Kidney (tissue), 22 donors: ENCODE measurements at places on chromosomes 3 and 15. TPM values are rescaled to one million over a fixed set of nuclear protein-coding genes. Genes with fewer than 3 reads are reported as not detected.

- H3K27me3 ChIP-seq = no peaks in the 10 kb centered on the region
- no peak for DNase-seq
- H3K4me3 ChIP-seq = no peak overlapping the region
- no peak overlapping the region for H3K27ac ChIP-seq
- H3K4me1 ChIP-seq = no peaks in the 10 kb centered on the region
Observed at GRCh38 chr15:52359722-52360121, 64.1 kb upstream of the MYO5C start.

GRCh38 chr3:37136067-37136466, 38.3 kb downstream of the LRRFIP2 start:
- DNase-seq = no peak
- H3K27me3 ChIP-seq = no peaks in the 10 kb centered on the region
- H3K4me1 ChIP-seq = peaks cover 9% of the 10 kb centered on the region
- H3K27ac ChIP-seq = no peak overlapping the region
- H3K36me3 ChIP-seq = no peaks in the 10 kb centered on the region
- H3K4me3 ChIP-seq = no peak overlapping the region

GRCh38 chr3:133447750-133448477, 48.1 kb downstream of the BFSP2 start:
- no peaks in the 10 kb centered on the region for H3K36me3 ChIP-seq
- peaks cover 4% of the 10 kb centered on the region for H3K4me1 ChIP-seq
- H3K27me3 ChIP-seq = no peaks in the 10 kb centered on the region
- no peak for DNase-seq
- no peak overlapping the region for H3K4me3 ChIP-seq
- H3K27ac ChIP-seq = no peak overlapping the region

GRCh38 chr3:109784852-109785631, 447.7 kb upstream of the DPPA4 start:
- no peaks in the 10 kb centered on the region for H3K36me3 ChIP-seq
- no peak overlapping the region for H3K27ac ChIP-seq
- H3K27me3 ChIP-seq = no peaks in the 10 kb centered on the region
- no peaks in the 10 kb centered on the region for H3K4me1 ChIP-seq

GRCh38 chr15:34796847-34797435, 1.6 kb upstream of the ACTC1 start:
- H3K27ac ChIP-seq = no peak overlapping the region
- DNase-seq = no peak
- peaks cover 6% of the 10 kb centered on the region for H3K27me3 ChIP-seq
- H3K36me3 ChIP-seq = no peaks in the 10 kb centered on the region

DNA sequence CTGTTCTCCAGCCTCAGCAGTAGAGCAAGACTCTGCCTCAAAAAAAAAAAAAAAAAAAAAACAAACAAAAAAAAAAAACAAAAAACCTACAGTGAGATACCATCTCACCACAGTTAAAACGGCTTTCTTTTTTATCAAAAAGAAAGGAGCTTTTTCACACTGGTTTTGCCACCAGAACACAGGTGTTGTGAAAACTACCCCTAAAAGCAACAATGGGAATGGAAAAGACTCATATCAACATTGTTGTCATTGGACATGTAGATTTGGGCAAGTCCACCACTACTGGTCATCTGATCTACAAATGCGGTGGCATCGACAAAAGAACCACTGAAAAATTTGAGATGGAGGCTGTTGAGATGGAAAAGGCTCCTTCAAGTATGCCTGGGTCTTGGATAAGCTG, 24.8 kb upstream of the SLC25A38 start:
- no peaks in the 10 kb centered on the region for H3K4me1 ChIP-seq
- H3K27me3 ChIP-seq = no peaks in the 10 kb centered on the region
- no peak for DNase-seq
- H3K36me3 ChIP-seq = no peaks in the 10 kb centered on the region

DNA sequence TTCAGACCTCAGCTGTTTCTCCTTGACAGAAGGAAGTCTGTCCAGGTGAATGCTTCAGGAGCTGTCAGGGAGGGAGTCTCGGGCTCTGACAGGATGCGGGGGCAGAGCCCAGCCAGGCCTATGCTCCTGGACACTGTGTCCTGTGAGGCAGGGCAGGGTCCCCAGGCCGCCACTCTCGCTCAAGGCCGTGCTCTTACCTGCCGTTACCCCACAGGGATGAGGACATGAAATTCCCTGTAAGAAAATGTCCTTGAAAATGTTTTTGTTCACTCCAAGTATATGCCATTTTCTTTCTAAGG, 63.9 kb downstream of the BOC start:
- no peaks in the 10 kb centered on the region for H3K27me3 ChIP-seq
- H3K36me3 ChIP-seq = no peaks in the 10 kb centered on the region
- H3K27ac ChIP-seq = no peak overlapping the region
- DNase-seq = peak; percentile 48
- H3K4me3 ChIP-seq = no peak overlapping the region

GRCh38 chr3:147797095-147797494, 387.9 kb downstream of the ZIC1 start:
- no peaks in the 10 kb centered on the region for H3K36me3 ChIP-seq
- no peak overlapping the region for H3K4me3 ChIP-seq
- H3K4me1 ChIP-seq = no peaks in the 10 kb centered on the region
- no peak for DNase-seq

DNA sequence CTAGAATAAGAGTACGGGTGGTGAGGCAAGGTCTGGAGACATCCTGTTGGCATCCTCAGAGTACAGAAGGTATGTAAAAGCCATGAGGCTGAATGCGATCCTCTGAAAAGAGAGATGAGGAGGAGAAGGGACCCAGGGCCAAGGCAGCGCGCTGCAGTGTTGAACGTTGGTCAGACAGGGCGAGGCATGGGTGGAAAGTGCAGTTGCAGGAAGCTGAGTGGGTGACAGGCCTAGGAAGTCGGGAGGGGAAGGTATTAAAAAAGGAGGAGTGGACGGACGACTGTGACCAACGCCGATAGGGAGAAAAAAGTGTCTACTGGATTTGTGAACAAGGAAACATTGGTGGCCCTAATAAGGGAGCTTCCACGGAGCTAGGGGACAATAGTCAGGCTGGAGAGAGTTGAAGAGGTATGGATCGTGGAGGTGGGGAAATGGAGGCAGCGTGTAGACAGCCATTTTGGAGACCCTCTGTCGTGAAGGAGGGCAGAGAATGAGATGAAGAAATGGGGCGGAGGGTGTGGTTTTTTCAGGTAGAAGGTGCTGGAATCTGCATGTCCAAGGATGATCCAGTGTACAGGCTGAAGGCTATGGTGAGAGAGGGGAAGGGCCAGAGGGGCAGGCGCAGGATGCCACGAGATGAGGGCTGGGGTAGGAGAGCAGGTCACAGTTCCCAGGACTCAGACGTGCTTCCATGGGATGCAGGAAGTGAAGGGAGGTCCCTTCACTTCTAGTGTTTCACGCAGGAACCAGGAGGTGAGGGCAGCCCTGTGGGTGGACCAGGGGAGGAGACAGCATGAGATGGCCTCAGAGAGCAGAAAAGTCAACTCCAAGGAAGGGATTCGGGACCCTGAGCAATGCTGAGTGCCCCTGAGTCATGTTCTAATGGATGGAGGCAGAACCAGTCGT, 115.9 kb downstream of the ASB7 start:
- peak overlapping the region; percentile 53 for H3K27ac ChIP-seq
- no peak overlapping the region for H3K4me3 ChIP-seq
- peaks cover 29% of the 10 kb centered on the region for H3K4me1 ChIP-seq
- no peak for DNase-seq
- H3K36me3 ChIP-seq = no peaks in the 10 kb centered on the region
- no peaks in the 10 kb centered on the region for H3K27me3 ChIP-seq

GRCh38 chr3:45760878-45761711, 35.2 kb downstream of the SLC6A20 start:
- DNase-seq = peak; percentile 66
- no peaks in the 10 kb centered on the region for H3K36me3 ChIP-seq
- H3K27me3 ChIP-seq = no peaks in the 10 kb centered on the region
- H3K27ac ChIP-seq = no peak overlapping the region
- H3K4me3 ChIP-seq = no peak overlapping the region
- H3K4me1 ChIP-seq = no peaks in the 10 kb centered on the region

DNA sequence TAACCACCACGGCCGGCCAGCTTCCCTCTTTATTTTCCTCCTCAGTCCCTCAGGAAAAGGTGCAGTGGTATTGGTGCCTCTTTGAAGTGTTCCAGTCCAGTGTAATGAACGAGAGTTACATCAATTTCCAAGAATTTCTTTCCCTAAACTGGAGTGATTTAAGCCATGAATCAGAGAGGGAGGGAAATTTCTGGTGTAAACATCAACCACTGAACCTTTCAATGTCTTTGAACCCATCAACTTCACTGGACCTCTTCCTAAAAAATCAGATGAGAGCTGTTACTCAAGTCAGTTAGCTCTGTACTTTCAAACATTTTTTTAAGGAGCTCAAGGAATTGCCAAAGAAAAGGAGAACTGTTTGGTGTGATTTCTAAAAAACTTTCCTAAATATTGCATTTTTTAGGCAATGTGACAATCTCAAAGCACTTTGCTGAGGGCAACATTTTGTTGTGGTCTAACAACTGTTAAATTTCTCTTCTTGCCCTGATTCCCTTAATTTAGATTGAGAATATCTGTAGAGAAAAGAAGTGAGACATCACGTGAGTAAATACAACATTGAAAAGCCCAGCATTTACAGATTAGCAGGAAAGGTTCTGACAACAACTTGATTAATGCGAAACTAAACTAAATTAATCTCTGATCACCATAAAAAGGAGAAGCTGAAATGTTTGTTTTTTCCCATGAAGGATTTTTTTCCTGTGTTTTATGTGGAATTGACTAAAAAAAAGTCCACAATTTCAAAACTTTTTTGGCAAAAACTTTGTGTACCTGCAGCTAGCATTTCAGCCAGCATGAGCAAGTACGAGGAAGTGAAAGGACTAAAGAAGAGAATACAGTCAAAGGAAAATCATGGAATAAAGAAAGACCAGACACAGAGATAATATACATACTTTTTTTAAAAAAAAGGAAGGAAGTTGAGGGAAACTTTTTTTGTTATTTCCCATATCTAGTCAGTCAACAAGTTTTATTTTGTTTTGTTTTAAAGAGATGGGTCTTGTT, 9.1 kb upstream of the DAZL start:
- H3K27me3 ChIP-seq = no peaks in the 10 kb centered on the region
- no peak for DNase-seq
- H3K36me3 ChIP-seq = no peaks in the 10 kb centered on the region
- H3K4me3 ChIP-seq = no peak overlapping the region

- no peaks in the 10 kb centered on the region for H3K36me3 ChIP-seq
- DNase-seq = no peak
- no peak overlapping the region for H3K4me3 ChIP-seq
- peaks cover 3% of the 10 kb centered on the region for H3K4me1 ChIP-seq
- H3K27ac ChIP-seq = no peak overlapping the region
- H3K27me3 ChIP-seq = no peaks in the 10 kb centered on the region
Observed at GRCh38 chr15:71444032-71444810, 328.9 kb downstream of the THSD4 start.

- no peak overlapping the region for H3K4me3 ChIP-seq
Observed at GRCh38 chr3:36193448-36193847, 186.9 kb upstream of the STAC start.

- no peak for DNase-seq
- H3K4me3 ChIP-seq = no peak overlapping the region
- H3K27ac ChIP-seq = no peak overlapping the region
- no peaks in the 10 kb centered on the region for H3K36me3 ChIP-seq
- H3K4me1 ChIP-seq = peaks cover 4% of the 10 kb centered on the region
- no peaks in the 10 kb centered on the region for H3K27me3 ChIP-seq
Observed at GRCh38 chr3:187774185-187774789, 29.0 kb upstream of the BCL6 start.

DNA sequence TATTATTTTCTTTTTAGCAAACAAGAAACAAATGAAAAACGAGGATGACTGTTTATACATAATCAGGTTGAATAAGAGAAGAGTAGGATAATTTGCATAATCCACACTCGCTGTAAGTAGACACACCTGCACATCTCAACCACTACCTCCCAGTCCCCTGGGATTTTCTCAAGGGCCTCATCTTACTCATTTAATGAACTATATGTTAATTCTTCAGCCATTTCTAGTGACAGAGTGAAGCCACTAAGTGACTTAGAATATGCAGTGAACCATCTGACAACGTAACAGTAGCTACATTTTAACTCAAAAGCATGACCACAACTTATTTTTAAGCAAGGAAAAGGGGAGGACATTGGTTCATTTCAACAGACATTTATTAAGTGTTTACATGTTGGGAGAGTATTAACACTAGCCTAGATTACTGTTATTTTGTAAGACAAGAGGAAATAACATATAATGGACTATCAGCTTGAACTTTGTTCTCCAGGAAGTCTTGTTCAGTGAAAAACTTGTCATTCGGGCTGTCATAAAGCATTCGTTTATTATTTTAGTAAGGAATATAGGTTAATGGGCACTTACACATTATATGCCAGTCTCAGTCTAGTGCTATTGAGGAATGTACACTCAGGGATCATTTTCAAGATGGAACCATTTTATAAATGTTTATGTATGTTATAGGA, 173.0 kb upstream of the ROBO2 start:
- DNase-seq = no peak
- H3K27me3 ChIP-seq = no peaks in the 10 kb centered on the region
- H3K27ac ChIP-seq = no peak overlapping the region
- no peak overlapping the region for H3K4me3 ChIP-seq
- H3K4me1 ChIP-seq = no peaks in the 10 kb centered on the region

- H3K4me3 ChIP-seq = peak overlapping the region; percentile 93
- peak overlapping the region; percentile 96 for H3K27ac ChIP-seq
- peak; percentile 57 for DNase-seq
- H3K4me1 ChIP-seq = no peaks in the 10 kb centered on the region
- peaks cover 27% of the 10 kb centered on the region for H3K36me3 ChIP-seq
Observed at GRCh38 chr15:41284427-41285177, 47.8 kb downstream of the OIP5 start.

DNA sequence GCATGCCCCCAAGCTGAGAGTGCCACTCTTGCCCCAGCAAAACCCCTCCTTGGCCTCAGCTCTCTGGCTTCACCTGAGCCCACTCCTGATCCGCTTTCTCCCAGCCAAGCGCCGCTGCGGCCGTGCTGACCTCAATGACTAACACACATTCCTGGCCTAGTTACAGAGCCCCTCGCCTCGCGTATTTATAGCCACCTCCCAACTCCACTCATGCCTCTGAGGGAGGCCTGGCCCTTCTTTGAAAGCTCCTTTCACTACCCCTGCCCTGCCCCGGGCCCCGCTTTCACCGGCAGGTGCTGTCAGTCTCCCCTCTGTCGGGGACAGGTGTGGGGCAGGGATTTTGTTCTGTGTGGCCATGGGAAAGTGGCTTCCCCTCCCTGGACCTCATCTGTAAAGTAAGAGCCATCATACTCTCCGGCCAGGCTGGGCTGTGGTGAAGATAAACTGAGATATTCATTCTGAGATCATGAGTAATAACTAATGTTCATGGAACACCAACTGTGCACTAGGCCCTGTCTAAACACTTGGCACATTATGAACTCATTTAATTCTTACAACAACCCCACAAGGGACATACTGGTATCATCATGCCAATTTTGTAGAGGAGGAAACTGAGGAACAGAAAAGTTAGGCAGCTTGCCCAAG, 13.2 kb upstream of the ATP2B2 start:
- H3K27ac ChIP-seq = no peak overlapping the region
- no peaks in the 10 kb centered on the region for H3K27me3 ChIP-seq
- H3K4me1 ChIP-seq = no peaks in the 10 kb centered on the region
- H3K4me3 ChIP-seq = no peak overlapping the region
- H3K36me3 ChIP-seq = no peaks in the 10 kb centered on the region

The PCLAF gene
- total RNA-seq = 1.5 TPM

The GMNC gene
- 1.9 TPM for total RNA-seq

The EPHB1 gene
- total RNA-seq = 3.2 TPM

The NPAP1 gene
- total RNA-seq = 0.19 TPM

The ZNF662 gene
- 12.8 TPM for total RNA-seq

The SPINT1 gene
- 114 TPM for total RNA-seq

The CCR8 gene
- total RNA-seq = 0.19 TPM

The SLC22A13 gene
- 0.16 TPM for total RNA-seq

The ANP32A gene
- 113 TPM for total RNA-seq

The SAMMSON gene
- total RNA-seq = 0.98 TPM

The FANCD2OS gene
- not detected for total RNA-seq

The TGM5 gene
- total RNA-seq = not detected
